ENCODE measurements at places on chromosomes 1 and 21.

GRCh38 chr1:4611563-4612341, 42.7 kb upstream of the AJAP1 start:
- no peak for DNase-seq

DNA sequence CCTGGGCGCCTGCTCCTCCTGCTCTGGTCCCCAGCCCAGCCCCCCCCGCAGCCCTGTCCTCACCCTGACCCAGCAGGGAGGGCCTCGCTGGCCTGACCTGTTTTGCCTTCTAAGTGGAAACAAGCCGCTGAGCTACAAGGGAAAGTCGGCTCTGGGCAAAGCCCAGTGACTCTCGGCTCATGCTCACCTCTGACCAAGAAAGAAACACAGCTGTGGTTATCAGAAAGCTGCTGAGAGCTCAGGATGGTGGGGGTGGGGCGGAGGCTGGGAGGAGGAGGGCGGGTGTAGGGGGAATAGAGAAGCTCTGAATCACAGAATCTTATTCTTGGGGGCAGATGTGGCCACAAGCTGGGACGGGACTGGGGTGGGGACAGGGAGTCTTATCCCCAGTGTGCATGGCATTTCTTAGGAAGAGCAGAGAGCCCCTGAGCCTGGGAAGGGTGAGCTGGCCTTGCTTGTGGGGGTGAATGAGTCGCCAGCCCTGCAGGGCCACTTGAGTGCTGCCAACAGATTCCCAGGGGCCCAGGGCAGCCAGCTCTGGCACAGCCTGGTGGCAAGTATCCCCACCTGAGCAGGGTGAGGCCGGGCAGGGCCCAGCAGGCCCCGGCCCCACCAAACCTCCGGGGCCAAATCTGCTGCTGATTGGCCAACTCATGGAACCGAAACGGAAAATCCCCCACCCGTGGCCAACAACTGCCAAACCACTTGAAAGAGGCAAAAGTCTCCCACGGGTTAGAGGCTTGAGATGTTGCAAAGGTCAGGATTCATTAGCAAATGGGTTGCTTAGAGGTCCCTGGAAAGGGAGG, 120.6 kb downstream of the SPSB1 start:
- DNase-seq = peak; percentile 38

DNA sequence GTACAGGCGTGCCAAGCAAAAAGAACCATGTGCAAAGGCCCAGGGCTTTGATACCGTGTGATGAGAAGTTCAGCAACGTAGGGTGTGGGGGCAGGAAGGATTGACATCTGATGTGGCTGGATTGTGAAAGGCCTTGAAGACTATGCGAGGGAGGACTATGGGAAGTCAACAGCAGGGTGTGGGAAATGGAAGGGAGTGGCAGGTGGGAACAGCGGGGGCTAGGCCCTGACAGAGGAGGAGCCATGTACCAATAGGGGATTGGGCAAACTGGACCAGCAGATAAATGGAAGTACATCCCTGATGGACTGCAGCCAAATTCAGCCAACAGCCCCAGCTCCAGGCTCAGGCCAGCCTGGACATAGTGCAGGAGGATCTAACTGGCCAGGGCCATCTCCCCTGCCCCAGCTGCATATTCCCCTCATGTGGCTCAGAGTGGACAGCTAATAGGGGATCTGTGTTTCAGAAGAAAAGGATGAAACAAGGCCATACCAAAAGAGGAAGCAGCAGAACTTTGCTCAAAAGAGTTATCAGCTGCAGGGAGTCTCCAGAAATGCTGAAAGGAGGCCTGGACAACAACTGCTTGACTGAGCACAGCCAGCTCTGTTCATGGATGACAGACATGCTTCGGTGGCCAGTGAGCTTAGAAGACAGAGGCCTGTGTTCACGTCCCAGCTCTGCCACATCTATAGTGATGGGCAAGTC, 140.2 kb upstream of the SGIP1 start:
- DNase-seq = no peak

DNA sequence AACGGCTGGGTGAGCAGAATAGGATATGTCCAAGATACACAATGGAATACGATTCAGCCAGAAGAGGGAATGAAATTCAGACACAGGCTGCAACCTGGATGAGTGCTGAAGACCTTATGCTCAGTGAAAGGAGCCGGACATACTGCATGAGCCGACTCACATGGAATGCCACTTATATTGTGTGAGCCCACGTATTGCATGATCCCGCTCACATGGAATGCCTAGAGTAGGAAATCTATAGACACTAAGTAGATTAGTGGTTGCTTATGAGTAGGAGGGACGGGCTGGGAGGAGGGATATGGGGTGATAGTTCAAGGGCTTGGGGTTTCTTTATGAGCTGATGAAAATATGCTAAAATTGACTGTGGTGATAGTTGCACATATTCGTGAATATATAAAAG, 26.8 kb downstream of the TMPRSS2 start:
- DNase-seq = no peak

- no peak for DNase-seq
Measured at GRCh38 chr1:104905322-104905721, 1155.6 kb downstream of the AMY1C start.

DNA sequence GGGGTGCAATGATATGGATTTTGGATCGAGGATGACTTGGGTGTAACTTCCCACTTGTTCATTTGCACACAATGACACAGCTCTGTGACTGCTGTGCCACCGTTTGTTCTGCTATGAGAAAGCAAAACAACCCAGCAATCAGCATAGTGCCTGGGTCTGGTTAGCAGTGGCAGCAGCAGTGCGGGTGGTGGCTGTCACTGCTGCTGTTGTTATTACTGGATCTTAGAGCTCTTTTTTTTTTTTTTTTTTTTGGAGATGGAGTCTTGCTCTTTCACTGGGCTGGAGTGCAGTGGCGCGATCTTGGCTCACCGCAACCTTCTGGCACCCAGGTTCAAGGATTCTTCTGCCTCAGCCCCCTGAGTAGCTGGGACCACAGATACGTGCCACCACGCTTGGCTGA, 56.9 kb downstream of the TBCE start:
- no peak for DNase-seq

GRCh38 chr1:61247881-61248752, 165.8 kb downstream of the NFIA start:
- no peak for DNase-seq

DNA sequence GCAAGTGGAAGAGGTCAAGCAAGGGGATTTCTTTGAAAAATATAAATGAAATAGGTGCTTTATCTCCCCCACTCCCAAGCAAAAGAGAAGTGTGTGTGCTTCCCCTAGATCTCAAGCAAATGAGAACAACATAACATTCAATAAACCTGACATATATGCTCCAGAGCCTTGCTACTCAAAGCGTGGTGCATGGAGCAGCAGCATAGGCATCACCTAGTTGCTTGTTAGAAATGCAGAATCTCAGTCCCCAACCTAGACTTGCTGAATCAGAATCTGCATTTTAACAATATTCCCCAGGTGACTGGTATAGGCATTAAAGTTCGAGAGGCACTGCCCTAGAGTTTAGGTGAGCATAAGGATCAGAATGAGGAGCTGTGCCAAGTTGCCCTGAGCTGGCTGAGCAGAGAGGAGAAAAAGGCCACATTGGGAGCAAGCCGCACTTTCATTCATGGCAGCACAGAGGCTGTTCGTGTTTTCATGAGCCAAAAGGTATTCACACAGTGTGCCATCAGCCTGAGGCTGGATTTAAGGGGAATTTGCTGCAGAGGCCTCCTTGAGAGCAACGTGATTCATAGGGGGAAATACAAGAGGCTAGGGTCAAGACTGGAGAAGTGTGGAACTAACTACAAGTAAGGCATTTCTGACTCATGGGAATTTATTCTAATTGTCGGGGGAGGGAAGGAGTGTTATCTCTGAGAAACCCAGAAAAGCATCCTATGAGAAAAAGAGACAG, 14.3 kb upstream of the LPAR3 start:
- DNase-seq = no peak

- no peak for DNase-seq
Measured at GRCh38 chr1:42888013-42888633, 41.7 kb downstream of the ZNF691 start.

- no peak for DNase-seq
Measured at GRCh38 chr1:81803431-81804110, 2.8 kb downstream of the ADGRL2 start.

GRCh38 chr1:226425004-226425378, 17.1 kb upstream of the PARP1 start:
- DNase-seq = no peak

DNA sequence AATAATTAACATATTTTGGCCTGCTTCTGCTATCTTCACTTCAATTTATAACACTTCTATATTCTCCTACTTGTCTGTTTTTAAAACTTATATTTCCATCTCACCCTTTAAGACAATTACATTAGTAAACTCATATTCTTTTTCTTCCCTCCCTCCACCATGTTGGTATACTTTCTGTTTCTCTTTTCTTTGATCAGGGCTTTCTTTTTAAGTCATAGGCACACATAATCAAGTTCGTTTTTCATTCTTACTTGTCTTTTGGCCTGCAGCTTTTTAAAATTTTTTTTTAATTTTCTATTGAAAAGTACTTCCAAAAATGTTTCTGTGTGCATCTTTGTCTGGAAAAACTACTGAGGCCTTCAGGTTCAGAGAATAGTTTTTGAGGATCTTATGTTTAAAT, 2.3 kb downstream of the PYHIN1 start:
- DNase-seq = no peak

DNA sequence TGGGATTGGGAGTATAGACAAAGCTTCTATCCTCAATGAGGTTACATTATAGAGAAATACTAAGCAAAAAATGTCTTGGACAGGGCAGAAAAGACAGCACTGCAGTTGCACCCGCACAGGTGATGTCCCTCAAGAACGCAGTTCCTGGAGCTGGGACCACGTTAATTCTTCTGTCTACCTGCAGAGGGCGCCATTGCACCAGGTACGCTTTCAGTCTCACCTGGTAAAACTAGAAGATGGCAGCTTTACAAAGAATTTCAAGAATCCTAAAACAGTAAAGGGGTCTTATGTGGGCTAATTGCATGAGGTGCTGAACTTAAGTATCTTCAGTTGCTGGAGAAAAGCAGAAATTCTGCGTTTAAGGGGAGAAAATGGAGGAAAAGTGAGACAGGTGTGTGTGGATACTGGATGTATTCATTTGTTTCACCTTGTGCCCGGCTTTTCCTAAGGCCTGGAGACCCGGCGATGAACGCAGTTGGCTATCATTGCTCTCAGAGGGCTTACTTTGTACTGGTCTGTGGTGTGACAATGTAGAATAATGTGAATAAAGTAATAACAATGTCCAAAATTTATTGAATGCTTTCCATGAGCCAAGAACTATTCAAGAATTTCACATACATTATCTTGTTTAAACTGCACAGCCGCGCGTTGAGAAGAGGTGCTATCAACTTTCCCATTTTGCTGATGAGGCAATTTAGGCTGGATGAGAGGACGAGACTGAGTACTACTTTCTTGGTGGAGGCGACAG, 276.3 kb upstream of the GREM2 start:
- DNase-seq = no peak

GRCh38 chr1:17629460-17629859, 90.0 kb downstream of the ARHGEF10L start:
- no peak for DNase-seq

GRCh38 chr1:52263153-52263910, 102.7 kb downstream of the CC2D1B start:
- DNase-seq = no peak

- no peak for DNase-seq
Measured at GRCh38 chr1:57925226-57925625, 501.4 kb upstream of the DAB1 start.

- no peak for DNase-seq
Measured at GRCh38 chr1:178241837-178242236, 147.9 kb downstream of the RASAL2 start.
